ENCODE measurements at places on chromosomes 11 and 22. TPM values are rescaled to one million over a fixed set of nuclear protein-coding genes. Genes with fewer than 3 reads are reported as not detected.

Gene DEFB131B
- not detected for total RNA-seq

DNA sequence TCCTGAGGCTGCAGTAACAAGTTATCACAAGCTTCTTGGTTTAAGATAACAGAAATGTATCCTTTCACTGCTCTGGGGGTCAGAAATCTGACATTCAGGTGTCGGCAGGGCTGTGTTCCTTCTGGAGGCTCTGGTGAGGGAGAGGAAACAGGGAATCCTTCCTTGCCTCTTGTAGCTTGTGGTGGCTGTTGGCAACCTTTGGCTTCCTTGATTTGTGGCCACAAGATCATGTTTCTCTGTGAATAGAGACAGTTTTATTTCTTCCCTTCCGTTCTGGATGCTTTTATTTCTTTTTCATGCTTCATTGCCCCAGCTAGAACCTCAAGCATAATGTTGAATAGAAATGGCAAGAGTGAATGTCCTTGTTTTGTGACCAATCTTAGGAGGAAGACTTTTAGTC, 44.0 kb downstream of the MPPED1 start:
- H3K4me3 ChIP-seq: no peak overlapping the region
- no peaks in the 10 kb centered on the region for H3K4me1 ChIP-seq
- H3K27ac ChIP-seq: no peak overlapping the region
- no peaks in the 10 kb centered on the region for H3K36me3 ChIP-seq
- no peaks in the 10 kb centered on the region for H3K27me3 ChIP-seq

DNA sequence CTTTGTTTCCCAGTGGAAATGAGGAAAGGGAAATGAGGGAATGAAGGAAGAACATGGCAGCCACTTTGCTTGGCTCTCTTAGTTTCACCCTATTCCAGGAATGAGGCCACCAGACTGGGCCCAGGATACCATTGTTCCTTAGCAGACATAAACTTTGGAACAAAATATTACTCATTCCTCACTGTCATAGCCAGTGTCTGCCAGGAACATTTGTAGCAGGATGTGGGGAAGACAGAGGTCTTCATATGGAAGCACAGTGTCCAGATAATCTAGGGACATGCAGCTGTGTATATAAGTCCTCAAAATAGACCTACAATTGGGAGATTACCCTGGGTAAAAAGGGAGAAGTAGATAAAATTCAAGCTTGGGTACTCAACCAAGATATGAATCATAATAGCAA, 15.2 kb upstream of the FUT4 start:
- H3K27me3 ChIP-seq: peaks cover 6% of the 10 kb centered on the region
- H3K36me3 ChIP-seq: no peaks in the 10 kb centered on the region
- no peak overlapping the region for H3K4me3 ChIP-seq

GRCh38 chr11:100849009-100849900, 162.2 kb downstream of the ARHGAP42 start:
- no peaks in the 10 kb centered on the region for H3K36me3 ChIP-seq
- H3K27me3 ChIP-seq: no peaks in the 10 kb centered on the region
- H3K4me1 ChIP-seq: no peaks in the 10 kb centered on the region
- H3K27ac ChIP-seq: no peak overlapping the region

DNA sequence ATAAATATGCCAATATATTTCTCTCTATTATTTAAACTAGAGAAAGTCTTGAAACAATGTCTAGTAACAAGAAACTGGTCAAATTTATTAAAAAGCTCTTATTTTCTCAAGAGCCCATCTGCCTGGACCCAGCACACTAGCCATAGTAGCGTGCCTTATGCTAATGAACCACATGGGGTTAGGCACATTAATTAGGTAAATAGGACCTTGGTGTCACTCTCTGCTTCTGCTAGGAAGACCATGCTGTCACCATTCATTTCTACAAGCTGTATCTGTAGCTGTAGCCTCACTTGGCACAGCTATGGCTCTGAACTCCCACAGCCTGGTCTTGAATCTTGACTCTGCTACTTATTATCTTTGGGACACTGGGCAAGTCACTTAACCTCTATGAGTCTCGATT, 390.5 kb downstream of the NELL1 start:
- H3K36me3 ChIP-seq: no peaks in the 10 kb centered on the region
- no peak for DNase-seq
- no peaks in the 10 kb centered on the region for H3K27me3 ChIP-seq
- H3K4me1 ChIP-seq: no peaks in the 10 kb centered on the region
- H3K4me3 ChIP-seq: no peak overlapping the region

DNA sequence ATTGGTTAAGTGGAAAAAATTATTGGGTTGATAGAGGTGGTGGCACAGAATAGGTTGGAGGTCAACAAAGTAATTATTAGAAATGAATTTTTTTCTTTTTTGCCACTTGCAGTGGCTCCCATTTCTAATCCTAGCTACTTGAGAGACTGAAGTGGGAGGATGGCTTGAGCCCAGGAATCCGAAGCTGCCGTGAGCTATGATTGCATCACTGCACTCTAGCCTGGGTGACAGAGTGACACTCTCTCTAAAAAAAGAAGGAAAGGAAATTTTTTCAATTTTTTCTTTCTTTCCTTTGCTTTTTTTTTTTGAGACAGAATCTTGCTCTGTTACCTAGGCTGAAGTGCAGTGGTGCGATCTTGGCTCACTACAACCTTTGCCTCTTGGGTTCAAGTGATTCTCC, 2.2 kb upstream of the BCO2 start:
- H3K36me3 ChIP-seq: no peaks in the 10 kb centered on the region
- no peak for DNase-seq
- H3K27me3 ChIP-seq: no peaks in the 10 kb centered on the region
- no peak overlapping the region for H3K27ac ChIP-seq
- peaks cover 9% of the 10 kb centered on the region for H3K4me1 ChIP-seq

GRCh38 chr11:614623-615503, 887 bp downstream of the IRF7 start:
- H3K4me3 ChIP-seq: peak overlapping the region; percentile 80
- H3K4me1 ChIP-seq: peaks cover 29% of the 10 kb centered on the region
- DNase-seq: no peak
- peaks cover 30% of the 10 kb centered on the region for H3K36me3 ChIP-seq
- H3K27ac ChIP-seq: peak overlapping the region; percentile 96

- H3K36me3 ChIP-seq: no peaks in the 10 kb centered on the region
- no peaks in the 10 kb centered on the region for H3K27me3 ChIP-seq
- H3K27ac ChIP-seq: no peak within 1 kb of the TSS
- no peak within 1 kb of the TSS for H3K4me3 ChIP-seq
- peaks cover 38% of the 10 kb centered on the region for H3K4me1 ChIP-seq
- no peak for DNase-seq
Observed at GRCh38 chr11:66316849-66317251, at the start of gene CD248. Gene CD248, minus strand, starts transcription at chr11:66317044. Its CDS starts 17 bp downstream, at chr11:66317027.
